ENCODE measurements at places on chromosomes 2 and 18. TPM values are rescaled to one million over a fixed set of nuclear protein-coding genes. Genes with fewer than 3 reads are reported as not detected.

TMEM127 gene
- 38.4 TPM for total RNA-seq

CAPN14 gene
- not detected for total RNA-seq

KIF5C gene
- 0.41 TPM for total RNA-seq

MSTN gene
- not detected for total RNA-seq

LONRF2 gene
- 3.0 TPM for total RNA-seq

FEV gene
- not detected for total RNA-seq

CENPA gene
- total RNA-seq = 52.8 TPM

OSR1 gene
- 4.6 TPM for total RNA-seq

PASK gene
- 8.1 TPM for total RNA-seq

ACMSD gene
- total RNA-seq = not detected

MEP1B gene
- 0.27 TPM for total RNA-seq

ANKRD62 gene
- not detected for total RNA-seq

NLRC4 gene
- total RNA-seq = not detected

AQP12A gene
- total RNA-seq = not detected

MAL gene
- total RNA-seq = not detected

CHAC2 gene
- 14.6 TPM for total RNA-seq

PREPL gene
- total RNA-seq = 24.7 TPM

SNTG2 gene
- not detected for total RNA-seq

CSRNP3 gene
- total RNA-seq = not detected

MRPS9 gene
- 30.1 TPM for total RNA-seq

PFN4 gene
- total RNA-seq = 1.2 TPM

SIX3 gene
- 0.57 TPM for total RNA-seq

TRIM54 gene
- total RNA-seq = 0.48 TPM

EVX2 gene
- not detected for total RNA-seq

VPS4B gene
- total RNA-seq = 20.9 TPM

NEB gene
- total RNA-seq = 0.34 TPM

STPG4 gene
- 0.12 TPM for total RNA-seq

TEX44 gene
- total RNA-seq = not detected

SLC16A14 gene
- total RNA-seq = 1.5 TPM

KLHL14 gene
- total RNA-seq = not detected

ACTG2 gene
- 0.16 TPM for total RNA-seq

NTSR2 gene
- total RNA-seq = not detected

BMP10 gene
- total RNA-seq = not detected

MAP3K19 gene
- total RNA-seq = not detected

CCL20 gene
- 4.4 TPM for total RNA-seq

CNNM3 gene
- 12.6 TPM for total RNA-seq

ALK gene
- total RNA-seq = not detected

DSG3 gene
- total RNA-seq = 0.02 TPM

CXCR4 gene
- 0.43 TPM for total RNA-seq

ALLC gene
- total RNA-seq = 0.06 TPM

EHD3 gene
- total RNA-seq = 10.4 TPM

COLEC11 gene
- total RNA-seq = 0.67 TPM

LRATD1 gene
- total RNA-seq = 0.03 TPM

CDK15 gene
- total RNA-seq = not detected

UGT1A4 gene
- total RNA-seq = not detected

PCARE gene
- not detected for total RNA-seq

RTKN gene
- 19.2 TPM for total RNA-seq

L3MBTL4 gene
- not detected for total RNA-seq
